ENCODE measurements at places on chromosomes 1 and 21.

- H3K27ac ChIP-seq: no peak overlapping the region
- peak; percentile 24 for DNase-seq
- no peaks in the 10 kb centered on the region for H3K36me3 ChIP-seq
- no peaks in the 10 kb centered on the region for H3K4me1 ChIP-seq
- no peak overlapping the region for H3K4me3 ChIP-seq
These were observed 15.7 kb downstream of the FHAD1 start for GRCh38 chr1:15262706-15263105.

- H3K27ac ChIP-seq: no peak overlapping the region
- H3K27me3 ChIP-seq: no peaks in the 10 kb centered on the region
- no peaks in the 10 kb centered on the region for H3K36me3 ChIP-seq
- peaks cover 15% of the 10 kb centered on the region for H3K4me1 ChIP-seq
These were observed 19.6 kb downstream of the WNT9A start for GRCh38 chr1:227927971-227928741.

DNA sequence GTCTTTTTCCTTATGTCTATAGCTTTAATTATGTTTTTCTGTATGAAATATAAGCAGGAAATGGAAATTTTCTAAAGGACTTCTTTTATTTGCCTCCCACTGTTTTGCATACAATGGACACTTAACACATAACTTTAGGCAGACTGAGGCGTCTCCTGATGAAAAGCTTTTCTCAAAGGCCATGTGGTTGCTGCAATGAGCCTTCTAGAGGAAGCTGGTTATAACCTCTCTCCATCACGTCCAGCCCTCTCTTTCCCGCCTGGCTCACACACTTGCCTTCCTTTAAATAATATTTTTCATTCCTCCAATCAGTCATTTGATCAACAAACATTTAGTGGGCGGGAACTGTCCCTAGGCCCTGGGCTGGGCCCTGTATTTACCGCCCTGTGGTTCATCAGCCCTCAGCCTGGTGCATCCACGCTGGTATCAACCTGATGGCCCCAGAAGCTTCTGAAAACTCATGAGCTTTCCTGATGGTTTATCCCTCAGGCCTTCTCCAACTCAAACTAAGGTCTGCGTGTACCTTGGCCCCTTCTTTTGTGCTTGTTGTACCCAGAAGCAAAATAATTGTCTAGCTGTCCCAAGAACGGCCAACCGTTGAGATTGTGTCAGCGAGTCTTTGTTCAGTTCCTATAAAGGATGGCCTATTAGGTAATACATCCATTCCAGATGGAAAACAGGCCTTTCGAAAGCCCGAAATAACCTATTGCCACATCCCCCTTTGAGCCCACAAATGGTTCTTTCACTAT is 75.3 kb upstream of the LYST start:
- no peak overlapping the region for H3K4me3 ChIP-seq
- no peaks in the 10 kb centered on the region for H3K4me1 ChIP-seq
- H3K36me3 ChIP-seq: no peaks in the 10 kb centered on the region
- H3K27ac ChIP-seq: no peak overlapping the region
- H3K27me3 ChIP-seq: no peaks in the 10 kb centered on the region
- DNase-seq: no peak

- no peaks in the 10 kb centered on the region for H3K27me3 ChIP-seq
- no peaks in the 10 kb centered on the region for H3K36me3 ChIP-seq
- no peak overlapping the region for H3K4me3 ChIP-seq
- no peak overlapping the region for H3K27ac ChIP-seq
- H3K4me1 ChIP-seq: no peaks in the 10 kb centered on the region
- DNase-seq: no peak
These were observed 2.3 kb downstream of the DMRTB1 start for GRCh38 chr1:53461323-53462044.

DNA sequence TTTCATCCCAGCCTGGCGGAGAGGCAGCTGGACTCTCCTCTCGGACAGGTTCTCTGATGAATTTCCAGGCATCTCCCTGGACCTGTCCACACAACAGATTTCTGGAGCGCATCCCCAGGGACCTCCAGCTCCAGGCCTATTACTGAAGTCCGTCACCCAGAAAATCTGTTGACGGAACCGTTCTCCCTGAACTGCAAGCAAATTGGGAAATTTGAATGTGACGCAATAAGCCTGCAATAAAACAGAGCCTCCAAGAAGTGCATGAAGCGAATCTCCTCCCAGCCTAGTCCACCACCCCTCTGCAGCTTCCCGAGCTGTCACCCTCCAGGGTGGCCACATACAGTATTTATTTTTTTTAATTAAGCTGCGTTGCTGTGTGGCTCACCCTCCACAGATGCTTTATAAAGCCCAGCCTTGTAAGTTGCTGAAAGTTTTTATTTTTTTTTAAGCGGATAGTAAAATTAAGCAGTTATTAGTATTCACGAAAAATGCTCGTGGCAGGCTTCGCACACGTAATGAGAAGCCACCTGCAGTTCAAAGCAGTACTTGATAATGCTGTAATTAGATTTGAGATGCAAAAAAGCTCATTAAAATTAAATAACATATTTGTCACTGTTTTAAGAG is 173.3 kb downstream of the CAMTA1 start:
- peaks cover 10% of the 10 kb centered on the region for H3K27me3 ChIP-seq
- peaks cover 53% of the 10 kb centered on the region for H3K4me1 ChIP-seq
- no peaks in the 10 kb centered on the region for H3K36me3 ChIP-seq
- DNase-seq: no peak
- no peak overlapping the region for H3K4me3 ChIP-seq

DNA sequence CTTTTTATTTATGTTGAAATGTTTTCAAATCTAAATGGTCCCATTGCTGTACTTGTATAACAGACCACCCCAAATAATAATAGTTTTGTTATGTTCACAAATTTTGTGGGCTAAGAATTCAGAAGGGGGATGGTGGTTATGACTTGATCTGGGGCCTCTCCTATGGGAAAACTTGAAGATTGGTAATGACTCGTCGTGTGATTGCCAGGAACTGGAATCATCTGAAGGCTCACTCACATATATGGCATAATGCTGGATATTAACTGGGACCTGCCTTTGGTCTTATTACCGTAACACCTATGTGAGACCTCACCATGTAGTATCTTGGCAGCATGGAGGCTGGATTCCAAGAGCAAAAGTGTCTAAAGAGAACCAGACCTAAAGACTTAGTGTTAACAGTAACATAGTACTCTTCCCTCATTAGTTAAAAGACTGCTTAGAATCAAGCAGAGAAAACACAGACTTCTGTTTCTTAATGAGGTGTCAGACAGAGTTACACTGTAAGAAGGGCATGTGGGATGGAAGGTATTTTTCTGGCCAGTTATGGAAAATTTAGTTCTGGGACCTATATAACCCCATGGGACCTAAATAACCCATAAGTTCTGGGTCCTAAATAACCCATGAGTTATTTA is 11.9 kb downstream of the LYPLAL1 start:
- peaks cover 9% of the 10 kb centered on the region for H3K36me3 ChIP-seq
- no peaks in the 10 kb centered on the region for H3K27me3 ChIP-seq
- no peak overlapping the region for H3K4me3 ChIP-seq
- H3K4me1 ChIP-seq: peaks cover 2% of the 10 kb centered on the region
- no peak for DNase-seq

GRCh38 chr1:34739613-34740012 is 15.2 kb upstream of the GJB5 start:
- DNase-seq: no peak
- no peak overlapping the region for H3K4me3 ChIP-seq
- peaks cover 14% of the 10 kb centered on the region for H3K27me3 ChIP-seq
- H3K36me3 ChIP-seq: no peaks in the 10 kb centered on the region
- H3K27ac ChIP-seq: no peak overlapping the region
- H3K4me1 ChIP-seq: peaks cover 3% of the 10 kb centered on the region

GRCh38 chr1:42173155-42173933 is 8.8 kb upstream of the GUCA2A start:
- DNase-seq: peak; percentile 56
- H3K4me3 ChIP-seq: no peak overlapping the region

DNA sequence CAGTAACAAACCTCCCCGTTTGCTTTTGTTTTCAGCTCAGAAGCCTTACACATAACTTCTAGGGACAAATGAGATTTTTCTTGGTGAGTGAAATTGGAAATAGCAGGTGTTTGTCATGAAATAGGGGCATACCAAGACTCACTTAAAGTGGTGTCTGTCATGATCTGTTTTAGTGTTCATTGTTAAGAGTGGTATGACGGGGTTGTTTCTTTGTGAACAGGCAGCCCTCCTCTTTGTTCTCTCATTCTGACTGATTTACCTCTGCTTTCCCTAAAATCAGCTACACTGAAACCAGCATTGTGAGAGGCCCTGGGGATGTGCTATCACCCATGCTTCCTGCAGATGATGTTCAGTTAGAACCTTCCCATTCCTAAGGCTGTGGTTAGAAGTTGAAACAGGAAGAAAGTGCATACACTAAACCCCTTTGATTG is 2.5 kb upstream of the ERO1B start:
- H3K4me1 ChIP-seq: peaks cover 10% of the 10 kb centered on the region
- no peak overlapping the region for H3K27ac ChIP-seq
- no peaks in the 10 kb centered on the region for H3K36me3 ChIP-seq
- H3K27me3 ChIP-seq: peaks cover 18% of the 10 kb centered on the region
- peak; percentile 6 for DNase-seq
- no peak overlapping the region for H3K4me3 ChIP-seq

GRCh38 chr1:14106126-14106525 is 406.1 kb downstream of the PRDM2 start:
- H3K4me1 ChIP-seq: peaks cover 8% of the 10 kb centered on the region
- H3K27ac ChIP-seq: peak overlapping the region; percentile 59
- no peaks in the 10 kb centered on the region for H3K36me3 ChIP-seq
- peak; percentile 85 for DNase-seq

DNA sequence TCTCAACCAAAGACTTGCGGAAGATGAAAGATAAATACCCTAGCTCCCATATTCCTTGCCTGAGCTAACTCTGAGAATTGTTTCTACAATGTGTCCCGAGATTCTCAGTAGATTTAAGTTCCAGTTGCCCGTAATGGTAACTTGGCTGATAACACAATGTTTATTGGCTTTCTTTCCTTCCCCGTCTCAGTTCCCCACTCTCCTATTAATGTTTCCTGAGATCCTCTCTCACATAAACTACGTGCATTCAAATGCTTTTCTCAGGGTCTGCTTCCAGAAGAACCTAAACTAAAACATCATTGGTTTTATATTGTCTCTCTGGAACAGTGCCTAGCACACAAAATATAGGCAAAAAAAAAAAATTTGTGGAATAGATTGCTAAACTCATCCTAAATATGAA is 794.2 kb upstream of the ADGRL2 start:
- peak overlapping the region; percentile 40 for H3K27ac ChIP-seq
- H3K4me1 ChIP-seq: no peaks in the 10 kb centered on the region
- H3K27me3 ChIP-seq: no peaks in the 10 kb centered on the region
- DNase-seq: peak; percentile 75
- H3K4me3 ChIP-seq: no peak overlapping the region
- no peaks in the 10 kb centered on the region for H3K36me3 ChIP-seq

GRCh38 chr1:236301080-236301957 is 19.6 kb upstream of the ERO1B start:
- no peak overlapping the region for H3K4me3 ChIP-seq
- no peak for DNase-seq
- H3K27ac ChIP-seq: no peak overlapping the region
- peaks cover 2% of the 10 kb centered on the region for H3K27me3 ChIP-seq
- H3K36me3 ChIP-seq: no peaks in the 10 kb centered on the region

GRCh38 chr1:226778657-226779058 is 39.6 kb upstream of the ITPKB start:
- no peak overlapping the region for H3K4me3 ChIP-seq
- H3K4me1 ChIP-seq: peaks cover 4% of the 10 kb centered on the region
- no peaks in the 10 kb centered on the region for H3K36me3 ChIP-seq
- DNase-seq: peak; percentile 16
- H3K27me3 ChIP-seq: no peaks in the 10 kb centered on the region

DNA sequence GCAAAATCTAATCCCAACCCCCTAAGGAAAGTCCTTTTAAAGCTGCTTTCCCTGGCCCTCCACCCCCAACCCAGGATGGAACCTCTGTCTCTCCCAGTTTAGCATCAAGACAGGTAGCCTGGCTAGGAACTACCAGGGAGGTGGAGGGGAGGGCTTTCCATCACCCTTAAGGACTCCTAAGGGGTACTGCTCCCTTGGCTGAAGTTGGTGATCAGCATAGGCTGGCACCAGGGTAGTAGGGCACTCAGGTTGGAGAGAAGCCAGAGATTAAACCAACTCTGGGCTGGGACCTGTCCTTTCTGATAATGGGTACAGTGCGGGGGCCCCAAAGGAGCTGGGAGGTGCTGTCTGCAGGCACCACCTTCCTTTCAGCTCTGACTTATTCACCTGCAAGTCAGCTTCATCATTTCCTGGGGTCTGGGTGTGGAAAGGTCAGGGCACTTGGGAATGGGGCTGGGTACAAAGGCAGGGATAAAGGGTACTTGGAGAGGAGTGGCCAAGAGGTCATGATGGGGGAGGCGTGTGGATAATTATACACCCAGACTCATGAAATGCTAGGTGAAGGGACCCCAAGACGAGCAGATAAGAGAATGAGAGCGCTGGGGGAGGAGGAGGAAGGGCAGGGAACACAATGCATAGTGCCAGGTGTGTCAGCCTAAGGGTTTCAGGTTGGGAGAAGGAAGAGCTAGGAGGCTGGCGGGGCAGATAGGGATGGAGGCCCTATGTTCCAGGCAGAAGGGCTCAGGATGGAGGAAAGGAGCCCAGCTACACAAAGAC is 1.2 kb downstream of the ARHGEF2 start:
- DNase-seq: peak; percentile 27
- H3K4me3 ChIP-seq: peak overlapping the region; percentile 93
- H3K36me3 ChIP-seq: peaks cover 25% of the 10 kb centered on the region
- H3K27me3 ChIP-seq: no peaks in the 10 kb centered on the region
- H3K27ac ChIP-seq: peak overlapping the region; percentile 97

- no peak for DNase-seq
- no peaks in the 10 kb centered on the region for H3K27me3 ChIP-seq
- H3K36me3 ChIP-seq: no peaks in the 10 kb centered on the region
- H3K4me1 ChIP-seq: no peaks in the 10 kb centered on the region
These were observed 40.0 kb upstream of the PRMT6 start for GRCh38 chr1:107016376-107016978.

DNA sequence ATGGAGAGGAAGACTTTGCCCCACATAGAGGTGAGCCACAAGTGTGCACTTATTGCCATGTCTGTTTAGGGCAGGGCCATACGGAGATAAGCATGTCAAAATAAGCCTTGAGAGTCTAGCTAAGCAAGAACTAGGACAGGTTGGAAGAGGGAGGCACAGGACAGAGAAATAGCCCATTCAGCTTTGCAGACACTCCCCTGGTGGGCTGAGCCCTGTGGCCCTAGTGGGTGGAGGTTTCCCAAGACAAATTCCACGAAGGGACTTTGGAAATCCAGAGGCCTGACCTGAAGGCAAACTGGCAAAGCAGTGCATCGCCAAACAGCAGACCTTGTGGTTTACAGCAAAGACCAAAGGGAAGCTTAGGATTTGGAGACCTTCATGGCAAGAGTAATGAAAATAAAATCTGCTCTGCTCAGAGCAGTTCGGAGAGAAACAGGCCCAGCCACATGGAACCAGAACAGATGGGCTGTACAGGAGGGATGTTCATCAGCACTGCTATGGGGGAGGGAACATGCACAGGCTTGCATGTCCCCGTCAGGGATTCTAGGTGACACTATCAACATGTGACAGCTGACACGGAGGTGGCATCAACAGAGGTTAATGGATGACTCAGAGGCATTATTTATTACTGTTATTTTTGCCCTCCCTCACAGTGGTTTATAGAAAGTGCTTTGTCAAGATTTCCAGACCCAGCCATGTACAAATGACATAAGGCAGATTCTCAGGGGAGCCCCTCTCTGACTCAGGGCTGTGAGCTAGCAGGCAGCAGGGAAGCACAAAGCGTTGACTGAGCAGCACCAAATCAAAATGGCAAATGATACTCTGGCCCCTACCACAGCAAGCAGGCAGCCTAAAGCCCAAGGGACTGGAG is 90.1 kb upstream of the IRF2BP2 start:
- H3K4me3 ChIP-seq: no peak overlapping the region
- H3K27me3 ChIP-seq: no peaks in the 10 kb centered on the region
- H3K4me1 ChIP-seq: peaks cover 46% of the 10 kb centered on the region
- peak; percentile 78 for DNase-seq
- H3K27ac ChIP-seq: peak overlapping the region; percentile 57
